ENCODE measurements at places on chromosomes 7 and 10.

DNA sequence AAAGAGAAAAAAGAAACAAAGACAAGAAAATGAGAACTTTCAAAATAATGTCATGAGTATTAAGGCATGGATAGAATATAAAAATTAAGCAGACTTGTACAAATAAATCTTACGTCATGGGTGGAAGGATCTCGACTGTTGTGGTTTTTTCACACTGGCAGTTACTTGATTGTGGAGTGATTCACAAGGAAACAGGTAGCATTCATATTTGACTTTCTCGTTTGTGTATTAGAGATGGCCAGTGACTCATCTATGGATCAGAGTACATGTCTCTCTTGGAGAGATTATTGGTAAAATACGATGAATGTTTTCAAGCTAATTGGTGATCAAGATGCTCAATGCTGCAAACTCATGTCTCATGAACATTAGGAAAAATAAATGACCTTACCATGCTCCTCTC is 564.3 kb downstream of the GATA3 start:
- no peak for DNase-seq

DNA sequence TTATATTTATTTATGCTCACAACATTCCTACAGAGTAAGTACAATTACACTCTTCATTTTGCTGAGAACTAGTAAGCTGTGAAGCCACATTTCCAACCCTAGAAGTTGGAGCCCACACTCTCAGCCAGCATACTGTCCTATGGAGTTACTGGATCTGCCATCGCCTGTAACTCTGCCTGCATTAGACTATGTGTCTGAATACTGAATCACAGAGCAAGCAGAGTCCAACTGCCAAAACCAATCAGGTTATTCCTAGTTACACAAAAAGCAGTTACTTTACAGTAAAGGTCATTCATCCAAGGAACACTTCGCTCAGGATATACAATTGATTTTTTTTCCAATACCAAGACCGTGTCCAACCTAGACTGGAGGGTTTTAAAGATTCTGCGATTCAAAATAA is 21.5 kb downstream of the CTAGE6 start:
- DNase-seq, result no peak

DNA sequence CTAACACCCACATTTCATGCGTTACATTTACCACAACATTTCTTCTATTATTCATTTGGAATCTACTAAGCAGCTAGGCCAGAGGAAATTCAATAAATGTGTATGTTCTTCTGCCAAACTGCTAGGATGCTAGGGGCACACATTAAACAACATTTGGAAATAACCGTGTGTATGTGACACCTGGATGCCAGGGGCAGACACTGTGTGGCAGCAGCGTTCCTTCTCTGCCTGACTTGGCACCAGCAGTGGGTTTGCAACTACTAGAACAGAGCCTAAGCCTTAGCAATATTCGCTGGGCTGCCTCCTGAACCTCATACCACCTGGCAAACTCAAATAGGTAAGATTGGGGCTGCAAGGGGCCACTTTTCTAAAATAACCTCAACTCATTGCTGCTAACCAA is 182.1 kb downstream of the CHCHD3 start:
- DNase-seq, result no peak

GRCh38 chr10:119263951-119264617 is 56.7 kb downstream of the GRK5 start:
- DNase-seq, result no peak

- DNase-seq, result no peak
These were observed 68.5 kb upstream of the EEPD1 start for GRCh38 chr7:36084485-36085091.

Measured in activated CD8-positive, alpha-beta memory T cell treated with anti-CD3 and anti-CD28 coated beads for 1 hour (primary cell).